ENCODE measurements at places on chromosomes 7 and 10.

DNA sequence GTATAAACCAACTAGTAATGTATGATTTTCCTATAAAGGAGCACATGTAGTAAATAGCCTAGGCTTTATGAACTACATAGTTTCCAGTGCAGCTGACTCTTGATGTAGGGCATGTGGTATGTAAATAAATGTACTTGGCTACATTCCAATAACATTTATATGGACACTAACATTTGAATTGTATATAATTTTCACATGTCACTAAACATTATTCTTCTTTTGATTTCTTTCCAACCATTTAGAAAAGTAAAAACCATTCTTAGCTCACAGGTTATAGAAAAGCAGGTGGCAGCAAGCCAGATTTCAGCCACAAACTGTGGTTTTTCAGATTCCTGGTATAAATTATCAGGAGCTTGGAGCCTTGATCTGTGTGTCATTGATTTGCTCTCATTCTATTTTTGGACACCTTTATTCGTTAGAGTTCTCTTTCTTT lies 1182.0 kb downstream of the CNTNAP2 start:
- DNase-seq, result no peak

GRCh38 chr7:157035302-157035701 lies 24.8 kb upstream of the MNX1 start:
- DNase-seq, result no peak

- no peak for DNase-seq
Measured at GRCh38 chr7:65251851-65252620, 121.6 kb upstream of the ZNF92 start.

DNA sequence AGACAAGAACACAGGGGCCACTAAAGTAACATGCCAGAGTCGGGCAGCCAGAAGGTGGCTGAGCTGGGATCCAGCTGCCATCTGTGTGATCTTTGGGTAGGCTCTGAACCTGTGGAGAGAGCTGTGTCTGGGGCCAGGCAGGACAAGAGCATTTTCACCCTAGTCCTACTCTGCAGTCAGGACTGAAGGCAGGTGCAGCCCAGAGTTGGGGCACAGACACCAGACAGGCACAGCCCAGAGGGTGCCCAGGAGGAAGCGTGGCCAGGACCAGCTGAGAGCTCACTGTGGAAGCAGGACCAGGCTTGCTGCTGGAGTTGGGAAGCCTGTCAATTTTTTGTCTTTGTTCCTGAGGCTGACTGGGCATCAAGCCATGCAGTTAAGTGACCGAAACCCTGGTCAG lies 113.6 kb downstream of the ADCY1 start:
- no peak for DNase-seq

- no peak for DNase-seq
Measured at GRCh38 chr7:116230191-116231005, 20.1 kb downstream of the TES start.

DNA sequence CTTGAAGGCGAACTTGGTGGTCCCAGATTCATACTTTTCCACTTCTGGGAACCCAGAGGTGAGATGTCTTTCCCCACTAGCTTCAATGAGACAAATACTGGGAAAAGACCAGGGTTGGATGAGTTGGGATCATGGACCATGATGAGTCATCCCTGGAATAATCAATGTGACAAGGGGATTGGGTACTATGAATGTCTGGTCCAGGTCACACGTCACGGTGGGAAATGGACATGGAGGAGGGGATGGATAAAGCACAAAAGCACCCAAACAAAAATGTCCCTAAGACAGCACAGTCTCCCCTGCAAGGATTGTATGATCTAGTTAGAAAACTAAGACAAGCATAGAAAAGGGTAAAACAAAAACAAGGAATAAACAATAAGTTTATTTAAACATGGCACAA lies 12.4 kb upstream of the SORBS1 start:
- no peak for DNase-seq

- no peak for DNase-seq
Measured at GRCh38 chr7:6227294-6227846, 45.1 kb downstream of the CYTH3 start.

GRCh38 chr7:77674878-77675277 lies 21.4 kb upstream of the RSBN1L start:
- DNase-seq, result no peak

DNA sequence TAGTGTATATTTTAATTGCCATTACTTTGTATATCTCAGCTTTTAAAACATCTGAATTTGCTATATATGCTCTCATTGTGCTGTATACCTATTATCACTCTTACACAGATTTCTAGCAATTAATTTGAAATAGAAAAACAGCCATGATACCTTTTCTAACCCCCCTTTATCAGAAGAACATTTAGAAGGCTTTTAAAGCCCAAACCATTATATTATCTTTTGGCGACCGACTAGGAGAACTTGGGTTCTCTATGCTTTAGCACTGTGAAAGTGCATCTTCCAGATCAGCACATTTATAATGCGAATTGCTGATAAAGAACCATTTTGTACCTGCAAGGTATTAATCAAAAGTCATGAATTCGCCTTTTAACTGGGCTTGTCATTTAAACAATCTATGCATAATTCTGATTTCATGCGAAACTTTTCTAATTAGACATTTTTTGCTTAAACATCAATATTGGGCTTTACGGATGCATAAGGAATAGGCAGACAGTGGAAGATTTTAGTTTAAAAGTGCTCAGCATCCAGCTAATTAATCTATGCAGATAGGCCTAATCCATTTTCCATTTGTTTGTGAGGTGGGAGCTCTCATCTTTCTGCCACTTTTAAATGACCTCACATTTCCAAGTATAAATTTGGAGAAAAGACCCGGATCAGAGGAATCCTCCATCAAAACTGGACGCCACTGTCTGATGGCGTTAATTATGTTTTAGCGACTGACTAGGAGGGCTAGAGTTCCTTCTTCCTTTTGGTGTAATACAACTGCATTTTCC lies 1.2 kb upstream of the MLLT10 start:
- no peak for DNase-seq

- DNase-seq, result no peak
Measured at GRCh38 chr10:52390388-52390787, 76.3 kb downstream of the DKK1 start.

GRCh38 chr10:6108631-6109443 lies 20.0 kb downstream of the RBM17 start:
- no peak for DNase-seq

DNA sequence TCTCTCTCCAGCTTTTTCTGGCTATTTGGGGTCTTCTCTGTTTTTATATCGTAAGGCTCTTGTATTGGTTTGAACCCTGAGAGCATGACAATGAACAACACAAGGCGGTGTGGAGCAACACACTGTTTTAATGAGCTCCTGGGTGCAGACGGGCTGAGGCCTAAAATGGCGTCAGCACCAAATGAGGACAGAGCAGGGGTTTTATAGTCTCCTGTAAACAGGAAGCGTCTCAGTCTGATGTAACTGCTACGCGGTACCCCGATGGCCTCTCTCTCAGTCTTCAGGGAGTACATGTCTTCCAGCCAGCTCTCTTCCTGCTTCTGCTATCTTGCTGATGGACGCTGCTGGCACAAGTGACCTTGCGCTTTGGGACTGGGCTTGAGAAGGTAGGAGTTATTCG lies 95.9 kb upstream of the CCDC71L start:
- no peak for DNase-seq

DNA sequence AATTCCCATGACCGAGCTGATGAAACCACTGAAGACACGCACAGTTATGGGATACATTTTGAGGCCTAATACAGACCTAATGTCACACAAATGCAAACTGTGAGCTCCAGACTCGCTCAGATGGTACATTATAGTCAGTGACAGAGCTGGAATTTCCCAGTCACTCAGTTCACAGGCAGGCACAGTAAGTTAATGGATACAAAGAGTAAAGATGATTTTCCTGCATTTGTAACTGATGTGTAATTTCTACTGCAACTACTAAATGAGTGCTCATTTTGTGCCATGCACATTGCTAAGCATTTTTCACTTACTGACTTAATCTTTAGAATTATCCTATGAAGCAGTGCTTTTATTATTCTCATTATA lies 56.5 kb downstream of the ENO4 start:
- no peak for DNase-seq

DNA sequence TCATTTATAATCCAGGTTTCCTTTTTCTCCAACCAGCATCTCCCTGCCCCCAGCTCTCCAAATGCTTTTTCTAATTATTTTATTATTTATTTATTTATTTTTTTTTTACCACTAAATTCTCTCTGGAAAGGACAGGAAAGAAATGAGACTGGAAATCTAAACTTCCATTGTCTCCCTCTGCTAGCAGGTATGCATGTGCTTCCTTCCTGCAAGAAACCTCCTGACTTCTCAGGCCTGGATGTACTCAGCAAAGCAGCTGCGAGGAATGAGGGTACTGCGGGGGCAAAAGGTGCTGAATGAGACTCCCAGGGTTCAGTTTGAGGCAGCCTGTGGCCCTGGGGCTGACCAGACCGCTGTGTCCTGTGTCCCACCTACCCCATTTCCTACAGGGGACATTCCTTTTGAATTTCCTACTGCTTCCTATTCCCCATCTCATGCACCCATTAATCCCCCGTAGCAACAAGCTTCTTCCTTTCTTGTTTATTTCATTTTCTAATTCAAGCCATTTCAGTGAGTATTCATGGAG lies 324.6 kb upstream of the IGFBP3 start:
- no peak for DNase-seq

GRCh38 chr10:50512214-50512595 lies 111.6 kb downstream of the SGMS1 start:
- DNase-seq, result no peak

DNA sequence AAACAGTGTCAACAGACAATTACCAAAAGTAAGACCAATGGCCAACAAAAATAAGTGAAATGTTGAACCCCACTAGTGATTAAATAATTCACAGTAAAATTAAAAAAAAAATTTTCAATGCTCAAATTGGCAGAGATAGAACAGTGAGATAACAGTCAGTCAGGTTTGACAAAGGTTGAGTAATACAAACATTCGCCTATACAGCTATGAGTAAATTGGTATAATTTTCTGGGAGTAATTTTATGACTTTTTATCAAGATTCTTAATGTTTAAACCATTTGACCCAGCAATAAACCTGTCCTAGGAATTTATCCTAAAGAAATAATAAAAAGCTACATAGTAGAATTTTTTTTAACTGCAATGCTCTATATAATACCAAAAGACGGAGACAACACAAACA lies 64.9 kb upstream of the SHH start:
- DNase-seq, result no peak

GRCh38 chr10:49176310-49177268 lies 11.6 kb downstream of the TMEM273 start:
- no peak for DNase-seq

DNA sequence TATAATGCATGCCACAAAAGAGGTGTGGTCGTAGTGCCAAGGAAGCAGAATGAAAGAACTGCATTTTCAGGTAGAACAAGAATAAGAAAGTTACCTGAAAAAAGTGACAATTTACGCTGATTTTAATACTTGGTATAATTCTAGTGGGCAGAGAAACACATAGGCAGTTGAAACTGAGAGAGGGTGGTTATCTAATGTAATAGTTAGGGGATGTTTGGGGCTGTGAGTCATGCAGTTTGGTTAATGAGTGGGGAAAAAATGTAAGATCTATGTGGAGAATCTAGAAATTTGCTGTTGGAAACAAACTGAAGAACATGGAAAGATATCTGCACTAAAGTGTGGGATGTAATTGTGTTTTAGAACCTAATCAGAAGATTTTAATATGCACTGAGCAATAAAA lies 33.7 kb downstream of the ZNF37A start:
- DNase-seq, result no peak

DNA sequence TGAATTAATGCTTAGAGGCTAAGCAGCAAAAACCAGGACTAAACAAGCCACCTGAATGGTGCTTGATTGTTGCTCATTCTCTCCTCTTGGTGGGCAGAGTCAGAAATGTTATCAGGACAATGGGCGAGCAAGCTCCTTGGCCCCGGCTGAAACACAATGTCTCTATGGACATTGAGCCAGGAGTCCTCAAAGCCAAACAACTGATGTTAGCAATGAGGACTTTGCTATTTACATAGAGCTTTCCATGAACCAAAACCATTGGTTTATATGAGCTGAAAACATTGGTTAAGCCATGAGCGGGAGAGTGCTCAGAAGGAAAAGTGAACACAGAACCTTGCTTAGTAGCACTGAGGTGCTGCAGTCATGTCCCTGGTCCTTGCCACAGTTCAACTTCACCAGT lies 21.5 kb upstream of the NPVF start:
- no peak for DNase-seq

DNA sequence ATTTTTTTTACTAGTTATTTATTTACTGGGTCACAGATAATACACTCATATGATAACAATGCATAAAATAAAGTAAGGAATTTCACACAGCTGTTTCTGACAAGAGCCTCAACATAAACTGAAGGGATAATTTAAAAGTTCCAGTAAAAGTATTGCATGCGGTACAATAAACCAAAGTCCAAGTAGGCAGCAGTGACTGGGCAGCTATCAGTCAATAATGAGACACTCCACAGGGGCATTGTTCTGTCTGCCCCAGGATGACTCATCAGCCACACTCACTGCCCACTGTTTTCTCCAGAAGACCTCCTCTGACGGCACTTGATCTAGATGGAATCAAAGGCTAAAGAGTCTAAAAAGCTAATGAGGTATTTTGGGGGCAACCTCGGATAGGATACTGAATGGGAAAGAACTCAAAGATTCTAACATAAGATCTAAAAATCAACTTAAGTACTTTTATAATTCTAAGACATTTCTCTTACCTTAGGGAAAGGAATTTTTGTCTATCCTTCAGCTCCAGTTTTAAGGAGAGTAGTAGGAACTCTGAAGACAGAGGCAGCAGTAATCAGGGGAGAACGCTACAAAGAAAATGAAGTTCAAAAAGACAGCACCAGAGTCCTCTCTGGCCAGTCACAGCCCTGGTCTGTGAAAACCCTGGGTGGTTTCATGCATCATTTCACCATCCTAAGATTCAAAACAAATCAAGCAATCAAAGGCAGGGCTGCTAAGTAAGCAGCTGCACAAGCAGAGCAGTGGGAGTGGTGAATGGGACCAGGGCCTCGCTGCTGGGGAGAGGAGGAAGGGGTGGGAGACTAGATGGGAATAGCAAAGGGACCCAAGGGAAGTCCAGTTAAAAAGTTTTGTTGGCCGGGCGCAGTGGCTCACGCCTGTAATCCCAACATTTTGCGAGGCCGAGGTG lies 175.1 kb downstream of the AVL9 start:
- DNase-seq, result no peak

GRCh38 chr10:11115337-11115736 lies 97.7 kb downstream of the CELF2 start:
- no peak for DNase-seq

GRCh38 chr7:157694376-157694665 lies 357.5 kb downstream of the DNAJB6 start:
- DNase-seq, result no peak

- no peak for DNase-seq
Measured at GRCh38 chr10:24914148-24914547, 38.3 kb downstream of the PRTFDC1 start.

- DNase-seq, result no peak
Measured at GRCh38 chr7:27677912-27678612, 15.4 kb upstream of the HIBADH start.
